Karpas-422 (cell line): ENCODE measurements at places on chromosomes 1 and 21. TPM values are rescaled to one million over a fixed set of nuclear protein-coding genes. Genes with fewer than 3 reads are reported as not detected.
A peak's percentile ranks its signal among the peaks of the same experiment; 100 is the strongest.

DNA sequence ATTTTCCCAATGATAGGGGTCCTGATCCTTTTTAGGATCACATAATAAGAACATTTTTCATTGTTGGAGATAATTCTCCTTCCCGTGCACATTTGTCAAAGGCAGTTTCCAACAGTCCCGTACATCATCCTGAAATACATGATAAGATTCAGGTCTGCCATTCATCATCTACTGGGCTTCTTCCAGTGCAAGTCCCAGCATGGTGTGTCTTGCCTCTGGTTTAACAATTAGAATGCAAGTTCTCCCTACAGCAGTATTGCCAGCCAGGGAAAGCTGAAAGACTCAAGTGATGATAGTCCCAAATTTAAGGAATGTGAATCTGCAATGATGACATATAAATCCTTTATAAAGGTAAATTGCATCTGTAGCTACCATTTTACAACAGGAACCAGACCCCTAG lies 146.2 kb downstream of the DAB1 start:
- no peak for DNase-seq

GRCh38 chr1:97433094-97433823 lies 487.6 kb downstream of the DPYD start:
- DNase-seq, result no peak

DNA sequence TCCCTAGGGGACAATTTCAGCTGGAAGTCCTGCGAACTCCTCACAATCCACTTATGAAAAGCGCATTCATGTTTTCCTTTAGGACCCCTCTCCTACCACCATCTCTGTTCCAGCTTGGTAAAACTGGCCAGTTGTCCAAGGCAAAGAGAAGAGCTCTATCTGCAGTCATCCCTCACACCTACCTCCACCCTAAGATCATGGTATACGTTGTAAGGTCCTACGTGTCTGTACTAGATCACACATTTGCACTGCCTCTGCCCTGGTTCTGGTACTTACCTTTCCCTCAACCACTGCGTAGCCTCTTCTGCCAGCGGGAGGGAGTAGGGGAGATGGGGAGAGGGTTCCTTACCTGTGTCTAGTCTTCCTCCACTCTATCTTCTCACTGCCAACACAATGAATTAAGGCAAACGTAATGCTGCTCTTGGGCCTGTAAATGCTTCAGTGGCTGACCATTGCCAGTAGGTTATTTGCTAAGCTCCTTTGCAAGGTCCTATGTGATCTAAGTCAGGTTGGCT lies 739 bp upstream of the NUP133 start:
- no peak for DNase-seq

GRCh38 chr21:31397515-31397926 lies 53.5 kb upstream of the TIAM1 start:
- DNase-seq, result no peak

DNA sequence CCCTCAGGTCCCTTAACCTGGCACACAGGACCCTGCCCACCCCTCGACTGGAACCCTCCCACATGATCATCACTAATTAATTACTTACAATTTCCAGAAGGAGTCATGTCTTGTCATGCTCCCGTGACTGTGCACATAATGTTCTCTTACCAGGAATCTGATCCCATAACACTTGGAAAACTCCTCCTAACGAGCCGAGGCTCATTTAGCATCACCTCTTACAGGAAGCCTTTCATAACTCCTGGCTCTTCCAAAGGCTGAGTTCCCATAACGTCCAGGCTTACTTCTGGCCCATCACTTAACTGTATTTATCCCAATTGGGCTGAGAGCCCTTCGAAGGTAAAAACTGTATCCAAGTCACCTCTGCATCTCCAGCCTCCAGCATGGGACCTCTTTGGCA lies 147.9 kb upstream of the JUN start:
- no peak for DNase-seq

GRCh38 chr1:48469616-48470480 lies 2.2 kb downstream of the SPATA6 start:
- peak; percentile 67 for DNase-seq

DNA sequence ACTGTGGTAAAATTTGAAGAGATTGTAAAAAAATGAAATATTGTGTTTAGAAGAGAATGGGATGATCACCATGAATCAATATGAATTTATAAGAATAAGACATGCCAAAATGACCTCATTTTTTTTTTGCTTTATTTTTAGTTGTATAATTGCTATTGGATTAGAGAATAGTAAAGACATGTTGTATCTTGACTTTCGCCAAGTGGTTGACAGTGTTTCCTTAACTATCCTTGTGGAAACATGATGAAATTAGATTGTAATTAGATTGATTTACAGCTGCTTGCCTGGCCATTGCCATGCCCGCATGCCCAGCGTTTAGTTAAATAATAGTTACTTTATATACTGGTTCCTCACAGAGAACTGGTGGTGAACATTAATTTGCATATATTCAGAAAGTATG lies 154.9 kb downstream of the MAGI3 start:
- DNase-seq, result no peak

DNA sequence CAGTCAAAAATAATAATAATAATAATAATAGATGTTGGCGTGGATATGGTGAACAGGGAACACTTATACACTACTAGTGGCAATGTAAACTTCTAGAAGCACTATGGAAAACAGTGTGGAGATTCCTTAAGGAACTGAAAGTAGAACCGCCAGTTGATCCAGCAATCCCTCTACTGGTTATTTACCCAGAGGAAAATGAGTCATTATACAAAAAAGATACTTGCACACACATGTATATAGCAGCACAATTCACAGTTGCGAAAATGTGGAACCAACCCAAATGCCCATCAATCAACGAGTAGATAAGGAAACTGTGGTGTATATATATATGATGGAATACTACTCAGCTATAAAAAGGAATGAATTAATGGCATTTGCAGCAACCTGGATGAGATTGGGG lies 176.0 kb downstream of the PLPP3 start:
- no peak for DNase-seq

DNA sequence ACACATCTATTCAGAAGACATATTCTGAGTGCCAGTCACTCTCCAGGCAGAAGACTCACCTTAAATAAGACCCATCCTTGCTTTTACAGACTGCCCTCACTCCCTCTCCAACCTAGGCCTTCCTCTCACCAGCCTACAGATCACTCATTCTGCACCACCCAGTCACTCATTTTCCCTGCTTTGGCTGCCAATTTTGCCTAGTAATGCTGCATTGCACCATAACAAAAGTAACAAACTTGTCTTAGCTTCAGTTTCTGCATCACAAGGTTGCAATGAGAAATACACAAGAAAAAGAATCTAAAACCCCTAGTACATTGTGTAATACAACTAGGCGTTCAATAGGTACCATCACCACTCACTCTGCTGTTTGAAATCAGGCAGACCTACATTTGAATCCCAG lies 292.4 kb downstream of the PLPP3 start:
- DNase-seq, result no peak

DNA sequence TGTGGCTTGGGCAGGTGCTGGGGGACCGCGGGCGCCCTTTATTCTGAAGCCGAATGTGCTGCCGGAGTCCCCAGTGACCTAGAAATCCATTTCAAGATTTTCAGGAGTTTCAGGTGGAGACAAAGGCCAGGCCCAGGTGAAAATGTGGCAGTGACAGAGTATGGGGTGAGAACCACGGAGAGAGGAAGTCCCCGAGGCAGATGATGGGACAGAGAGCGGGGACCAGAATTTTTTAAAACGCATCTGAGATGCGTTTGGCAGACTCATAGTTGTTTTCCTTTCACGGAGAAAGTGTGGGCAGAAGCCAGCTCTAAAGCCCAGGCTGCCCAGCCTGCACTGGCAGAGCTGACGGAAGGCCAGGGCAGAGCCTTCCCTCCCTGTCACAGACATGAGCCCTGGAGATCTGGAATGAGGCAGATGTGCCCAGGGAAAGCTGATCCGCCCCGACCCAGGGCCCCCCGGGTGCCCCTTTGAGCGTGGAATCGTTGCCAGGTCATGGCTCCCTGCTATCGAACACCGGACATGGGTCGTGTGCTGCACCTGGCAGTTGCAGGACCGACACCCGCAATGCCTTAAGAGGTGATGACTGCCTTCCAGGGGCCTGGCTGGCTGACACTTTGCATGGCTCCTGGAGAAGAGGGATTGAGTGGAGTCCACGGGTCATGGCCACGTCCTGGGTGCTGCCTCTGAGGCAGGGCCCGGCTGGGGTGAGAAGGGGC lies 6.5 kb upstream of the SLX9 start:
- no peak for DNase-seq

DNA sequence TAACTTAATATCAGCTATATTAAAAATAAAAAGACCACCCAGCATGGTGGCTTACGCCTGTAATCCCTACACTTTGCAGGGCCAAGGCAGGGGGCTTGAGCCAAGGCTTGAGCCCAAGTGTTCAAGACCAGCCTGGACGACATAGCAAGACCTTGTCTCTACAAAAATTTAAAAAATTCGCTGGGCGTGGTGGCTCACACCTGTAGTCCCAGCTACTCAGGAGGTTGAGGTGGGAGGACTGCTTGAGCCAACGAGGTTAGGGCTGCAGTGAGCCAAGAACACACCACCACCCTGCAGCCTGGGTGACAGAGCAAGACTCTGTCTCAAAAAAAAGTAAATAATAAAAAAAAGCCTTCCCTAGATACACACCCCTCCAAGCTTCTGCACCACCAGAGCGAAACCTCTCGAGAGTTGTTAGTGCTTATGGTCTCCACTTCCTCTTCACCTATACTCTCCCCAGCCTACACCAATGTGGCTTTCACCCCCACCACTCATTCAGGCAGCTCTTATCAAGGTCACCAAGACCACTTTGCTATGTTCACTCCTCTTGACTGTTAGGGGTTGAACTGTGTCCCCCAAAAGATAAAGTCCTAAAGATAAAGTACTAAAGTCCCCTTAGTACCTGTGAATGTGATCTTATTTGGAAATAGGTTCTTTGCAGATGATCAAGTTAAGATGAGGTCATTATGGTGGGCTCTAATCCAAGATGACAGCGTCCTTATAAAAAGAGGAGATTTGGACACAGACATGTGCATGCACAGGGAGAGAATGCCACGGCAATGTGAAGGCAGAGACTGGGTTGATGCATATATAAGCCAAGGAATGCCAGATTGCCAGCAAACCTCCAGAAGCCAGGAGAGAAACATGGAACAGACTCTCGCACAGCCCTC lies 6.8 kb upstream of the PPP1R15B start:
- DNase-seq, result no peak

DNA sequence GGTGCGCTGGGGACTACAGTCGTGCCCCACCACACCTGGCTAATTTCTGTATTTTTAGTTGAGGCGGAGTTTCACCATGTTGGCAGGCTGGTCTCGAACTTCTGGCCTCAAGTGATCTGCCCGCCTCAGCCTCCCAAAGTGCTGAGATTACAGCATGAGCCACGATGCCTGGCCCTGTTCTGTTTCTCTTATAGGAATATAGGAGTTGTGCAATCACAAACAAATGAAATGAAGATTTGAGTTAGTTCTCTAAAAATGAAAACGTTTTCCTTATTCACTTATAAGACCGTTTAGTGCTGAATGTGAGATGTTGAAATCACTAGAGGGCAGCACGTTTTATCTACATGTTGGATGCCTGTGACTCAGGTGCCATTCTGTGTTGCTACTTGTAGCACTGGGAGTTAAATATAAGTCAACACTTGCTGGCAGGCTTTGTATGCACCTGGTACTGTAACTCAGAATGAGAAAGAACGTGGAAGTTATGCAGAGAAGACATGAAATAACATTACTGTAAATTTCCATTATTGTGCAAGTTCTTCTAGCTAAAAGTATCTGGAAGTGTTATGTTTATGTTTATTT lies 45.8 kb downstream of the MIGA1 start:
- peak; percentile 85 for DNase-seq

DNA sequence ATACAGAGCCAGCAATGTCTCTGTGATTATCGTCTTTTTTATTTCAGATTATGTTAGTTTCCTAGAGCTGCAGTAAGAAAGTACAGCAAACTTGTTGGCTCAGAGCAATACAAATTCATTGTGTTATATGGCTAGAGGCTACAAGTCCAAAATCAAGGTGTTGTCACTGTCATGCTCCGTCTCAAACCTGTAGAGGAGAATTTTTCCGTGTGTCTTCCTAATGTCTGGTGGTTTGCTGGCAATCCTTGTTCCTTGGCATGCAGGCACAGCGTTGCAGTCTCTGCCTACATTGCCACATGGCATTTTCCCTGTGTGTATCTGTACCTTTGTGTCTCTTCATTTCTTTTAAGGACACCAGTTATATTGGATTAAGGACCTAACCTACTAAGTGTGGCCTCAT lies 244.4 kb downstream of the LRRIQ3 start:
- DNase-seq, result no peak

- DNase-seq, result no peak
These were observed 34.3 kb downstream of the PCNX2 start for GRCh38 chr1:233261206-233261605.

- DNase-seq, result peak; percentile 56
These were observed 4.8 kb upstream of the PTTG1IP start for GRCh38 chr21:44878053-44878982.

GRCh38 chr1:116763787-116764465 lies 9.7 kb downstream of the CD2 start:
- peak; percentile 65 for DNase-seq

GRCh38 chr1:111643696-111644095 lies 24.1 kb downstream of the RAP1A start:
- DNase-seq, result no peak

DNA sequence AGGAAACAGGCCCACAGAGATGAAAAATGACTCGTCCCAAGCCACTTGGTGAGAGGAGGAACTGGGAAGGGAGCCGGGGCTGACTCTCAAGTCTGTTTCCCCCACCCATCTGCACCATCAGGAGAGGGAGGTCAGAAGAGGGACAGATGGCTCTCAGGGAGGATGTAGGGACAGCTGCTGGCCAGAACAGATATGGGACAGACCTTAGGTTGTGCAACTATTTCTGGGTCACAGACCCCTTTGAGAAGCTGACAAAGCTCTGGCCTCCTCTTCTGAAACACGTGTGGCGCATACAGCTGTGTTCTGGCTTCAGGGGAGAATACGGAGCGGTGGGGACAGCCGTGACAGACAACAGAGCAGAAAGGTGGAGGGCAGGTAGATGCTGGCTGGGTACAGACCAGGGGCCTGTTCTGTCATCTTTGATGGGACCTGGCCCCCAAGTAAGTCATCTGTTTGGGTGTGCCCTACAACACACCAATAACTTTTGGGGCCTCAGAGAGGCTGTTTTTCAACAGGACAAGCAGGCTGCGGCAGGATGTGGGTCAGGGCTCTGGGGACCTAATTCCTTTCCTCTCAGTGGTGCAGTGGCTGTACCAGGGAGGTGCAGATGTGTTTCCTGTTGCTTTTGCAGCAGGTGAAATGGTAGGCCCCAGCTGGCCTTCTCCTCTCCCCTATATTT lies 7.3 kb downstream of the SH3BGRL3 start:
- DNase-seq, result peak; percentile 82

The NVL gene
- total RNA-seq, result 27.1 and 32.0 TPM in 2 replicates

The ESRRG gene
- total RNA-seq, result 0.15 TPM in 1 of 2 replicates, not detected in the other

The FCER1G gene
- not detected in 2 replicates for total RNA-seq
